ENCODE measurements at places on chromosomes 6 and 20. TPM values are rescaled to one million over a fixed set of nuclear protein-coding genes. Genes with fewer than 3 reads are reported as not detected.

- no peaks in the 10 kb centered on the region for H3K4me1 ChIP-seq
- H3K27ac ChIP-seq, result no peak overlapping the region
- no peaks in the 10 kb centered on the region for H3K36me3 ChIP-seq
- no peaks in the 10 kb centered on the region for H3K27me3 ChIP-seq
Observed at GRCh38 chr6:123841067-123841896, 37.6 kb downstream of the NKAIN2 start.

DNA sequence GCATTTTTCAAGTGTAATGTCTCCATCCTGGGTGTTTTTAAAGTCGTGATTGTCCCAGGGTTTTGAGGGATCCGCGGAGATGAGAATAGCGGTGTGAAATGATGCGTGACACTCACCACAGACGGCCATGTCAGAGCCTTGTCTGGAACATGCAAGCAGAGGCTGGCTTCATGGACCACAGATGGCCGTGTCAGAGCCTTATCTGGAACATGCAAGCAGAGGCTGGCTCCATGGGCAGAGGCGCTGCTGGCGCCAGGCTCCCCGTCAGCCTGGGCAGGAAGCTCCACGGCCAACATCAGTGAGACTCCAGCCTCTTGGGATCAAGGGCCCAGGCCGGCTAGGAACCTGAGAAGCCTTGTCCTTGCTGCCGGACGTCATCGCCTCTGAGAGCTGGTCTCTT is 7.7 kb upstream of the MRGBP start:
- H3K4me1 ChIP-seq, result peaks cover 55% of the 10 kb centered on the region
- no peak overlapping the region for H3K27ac ChIP-seq
- DNase-seq, result no peak
- H3K27me3 ChIP-seq, result no peaks in the 10 kb centered on the region

DNA sequence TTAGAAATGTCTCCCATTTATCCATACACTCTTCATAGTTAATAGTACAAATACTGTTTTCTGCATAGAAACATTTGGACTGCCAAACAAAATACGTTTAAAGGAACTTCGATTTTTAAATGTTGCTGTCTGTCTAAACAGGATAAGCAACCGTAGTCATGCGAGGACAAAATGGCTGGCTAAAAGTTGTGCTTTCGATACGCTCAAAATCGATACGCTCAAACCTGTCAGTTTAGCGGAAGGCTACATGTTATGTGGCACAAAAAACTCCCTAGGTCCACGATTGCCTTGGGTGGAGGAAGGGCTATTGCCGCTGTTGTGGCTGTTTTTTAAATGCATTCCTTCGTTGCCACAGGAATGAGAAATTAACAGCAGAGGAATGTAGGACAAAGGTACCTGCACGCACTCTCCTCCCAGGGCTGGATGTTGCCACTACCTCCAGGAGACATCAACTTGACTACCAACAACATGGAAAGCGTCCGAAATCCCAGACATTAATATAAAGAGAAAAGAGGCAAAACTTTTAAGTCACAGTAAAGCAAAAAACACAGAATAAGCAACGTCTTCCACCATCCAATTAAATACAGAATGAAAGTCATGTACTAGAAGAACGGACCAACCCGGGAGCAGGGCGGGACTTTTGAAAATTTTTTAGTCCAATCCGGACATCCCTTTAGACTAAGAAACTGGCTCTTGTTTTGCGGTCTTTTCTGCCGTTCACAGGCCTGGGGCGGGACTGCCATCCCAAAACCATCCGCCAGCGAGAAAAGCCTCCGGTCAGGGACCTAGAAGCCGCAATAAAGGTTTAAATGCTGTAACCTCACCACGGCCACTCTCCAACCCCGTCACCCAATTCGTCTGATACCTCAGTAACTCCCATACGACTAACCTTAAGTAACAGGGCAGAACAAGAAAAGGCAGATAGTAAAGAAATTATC is 32.2 kb upstream of the HFE start:
- H3K4me1 ChIP-seq, result peaks cover 13% of the 10 kb centered on the region
- no peaks in the 10 kb centered on the region for H3K27me3 ChIP-seq
- no peaks in the 10 kb centered on the region for H3K36me3 ChIP-seq
- H3K4me3 ChIP-seq, result peak overlapping the region; percentile 85
- peak; percentile 98 for DNase-seq

DNA sequence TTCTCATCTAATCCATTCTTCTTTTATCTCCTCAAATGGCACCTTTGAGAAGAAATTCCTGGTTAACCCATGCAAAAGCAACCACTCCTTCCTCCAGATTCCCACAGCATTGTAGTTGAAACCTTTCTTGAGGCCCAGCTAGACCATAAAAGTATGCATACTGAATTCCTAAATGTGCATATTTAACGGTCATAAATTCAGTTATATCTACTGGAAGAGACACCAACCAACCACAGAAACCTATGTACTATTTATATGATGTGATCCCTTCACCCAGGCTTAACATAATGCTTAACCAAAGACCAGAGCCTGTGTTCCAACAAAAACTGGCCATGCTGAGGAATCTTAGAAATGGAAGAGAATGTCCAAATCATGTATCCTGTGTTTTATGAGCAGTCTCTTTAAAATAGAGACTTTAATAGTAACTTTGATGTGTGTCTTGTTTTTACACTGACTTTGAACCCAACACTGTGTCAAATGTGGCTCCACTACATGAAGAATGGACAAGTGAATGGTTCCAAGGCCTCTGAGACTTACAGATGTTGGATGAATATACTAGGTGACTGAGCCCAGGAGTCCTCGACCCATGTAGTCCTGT is 11.4 kb upstream of the TAF8 start:
- no peak for DNase-seq
- no peaks in the 10 kb centered on the region for H3K27me3 ChIP-seq
- H3K4me3 ChIP-seq, result no peak overlapping the region
- H3K27ac ChIP-seq, result no peak overlapping the region
- H3K36me3 ChIP-seq, result no peaks in the 10 kb centered on the region

GRCh38 chr6:3322366-3322890 is 63.7 kb downstream of the PSMG4 start:
- no peak for DNase-seq
- no peak overlapping the region for H3K4me3 ChIP-seq
- H3K36me3 ChIP-seq, result peaks cover 22% of the 10 kb centered on the region
- H3K27ac ChIP-seq, result no peak overlapping the region

- no peaks in the 10 kb centered on the region for H3K36me3 ChIP-seq
- H3K27me3 ChIP-seq, result no peaks in the 10 kb centered on the region
- no peak overlapping the region for H3K27ac ChIP-seq
Observed at GRCh38 chr6:155441112-155441465, 14.6 kb downstream of the NOX3 start.

Gene DEFB114
- total RNA-seq, result not detected

All from spinal cord (tissue), 10 donors.